NAMALWA (cell line): ENCODE measurements at places on chromosomes 6 and 20.

DNA sequence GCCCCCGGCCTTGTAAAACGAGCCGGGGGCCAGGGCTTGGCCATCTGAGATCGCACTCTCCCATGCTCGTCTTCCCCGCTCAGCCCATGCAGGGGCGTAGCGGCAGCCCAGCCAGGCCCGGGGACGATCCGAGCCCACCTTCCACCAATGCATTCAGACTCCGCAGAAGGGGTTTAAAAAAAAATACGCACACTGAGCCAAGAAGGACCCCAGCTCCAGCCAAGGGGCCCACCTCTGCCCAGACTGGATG, 320 bp downstream of the GSTA4 start:
- no peak for DNase-seq

DNA sequence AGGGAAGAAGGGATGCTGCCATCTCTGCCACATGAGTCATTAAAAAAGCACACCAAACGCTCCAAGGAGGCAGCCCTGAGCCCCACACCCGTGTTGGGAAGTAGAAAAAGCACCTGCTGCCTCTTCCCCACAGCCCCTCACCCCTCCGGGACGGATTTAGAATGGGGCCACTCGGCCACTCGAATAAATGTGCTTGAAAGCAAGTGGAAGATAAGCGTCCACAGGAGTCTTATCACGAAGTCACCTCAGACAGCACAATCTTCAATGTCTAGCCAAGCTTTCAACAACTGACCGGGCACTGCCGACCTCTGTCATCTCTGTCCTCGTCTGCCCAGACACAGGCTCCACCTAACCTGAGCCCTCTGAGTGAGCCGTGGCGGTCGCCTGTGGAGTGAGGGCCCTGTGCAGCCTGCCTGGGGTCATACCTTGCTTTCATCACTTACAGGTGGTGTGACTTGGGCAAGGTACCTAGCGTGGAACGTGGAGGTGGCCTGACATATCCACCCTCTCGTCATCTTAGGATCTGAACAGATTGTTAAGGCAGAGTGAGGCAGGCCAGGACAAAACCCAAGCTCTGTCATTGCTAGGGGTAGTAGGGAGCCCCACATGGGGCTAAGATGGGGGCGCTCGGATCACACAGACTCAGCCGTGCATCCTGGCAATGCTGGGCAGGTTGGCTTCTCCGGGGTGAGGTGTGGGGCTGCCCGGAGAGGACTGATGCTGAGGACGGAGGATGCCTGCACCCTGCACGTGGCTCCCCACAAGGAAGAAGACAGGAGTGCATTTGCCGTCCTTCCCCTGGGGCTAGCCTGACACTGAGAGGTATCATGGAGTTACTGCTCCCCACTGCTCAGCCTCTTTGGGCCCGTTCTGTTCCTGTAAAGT, 34.8 kb downstream of the PSMG4 start:
- DNase-seq = no peak

- DNase-seq = no peak
Measured at GRCh38 chr6:22328474-22328873, 31.6 kb upstream of the PRL start.

DNA sequence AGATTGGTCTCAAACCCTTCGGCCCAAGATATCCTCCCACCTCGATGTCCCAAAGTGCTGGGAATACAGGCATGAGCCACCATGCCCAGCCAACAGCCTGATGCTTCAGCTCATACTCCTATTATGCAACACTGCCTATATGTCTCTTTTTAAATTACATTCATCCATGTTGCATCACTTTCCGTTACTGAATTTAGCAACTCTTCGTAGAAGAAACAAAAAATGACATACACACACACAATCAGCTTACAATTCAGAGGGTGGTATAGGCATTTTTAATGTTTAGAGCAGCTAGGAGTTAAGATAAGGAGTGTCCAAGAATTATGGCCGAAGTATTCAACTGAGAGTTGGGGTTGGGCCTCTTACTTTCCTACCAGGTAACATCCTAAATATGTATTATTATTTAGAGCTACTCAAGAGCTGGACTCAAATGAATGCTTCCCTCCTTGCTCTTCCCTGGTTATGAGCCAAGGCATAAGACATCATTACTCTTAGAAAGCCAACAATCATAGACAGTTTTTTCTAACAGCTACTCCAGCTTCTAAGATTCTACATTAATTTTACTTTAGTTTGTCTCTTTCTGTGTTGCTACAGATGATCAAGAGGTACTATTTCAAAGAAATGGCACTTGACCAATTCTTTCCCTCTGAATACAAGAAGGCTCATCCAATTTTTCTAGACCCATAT, 62.0 kb upstream of the BMP5 start:
- no peak for DNase-seq

DNA sequence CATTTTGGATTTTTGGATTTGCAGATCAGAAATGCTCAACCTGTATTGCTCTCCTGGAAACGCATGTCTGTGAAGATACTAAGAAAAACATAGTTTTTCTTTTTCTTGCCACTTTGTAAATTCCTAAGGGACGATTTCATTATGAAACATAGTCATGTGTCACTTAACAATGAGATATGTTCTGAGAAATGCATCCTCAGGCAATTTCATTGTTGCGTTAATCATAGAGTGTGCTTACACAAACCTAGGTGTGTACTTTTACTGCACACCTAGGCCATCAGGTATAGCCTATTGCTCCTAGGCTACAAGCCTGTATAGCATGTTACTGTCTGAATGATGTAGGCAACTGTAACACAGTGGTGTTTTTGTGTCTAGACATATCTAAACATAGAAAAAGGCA, 13.4 kb upstream of the THEMIS start:
- no peak for DNase-seq

DNA sequence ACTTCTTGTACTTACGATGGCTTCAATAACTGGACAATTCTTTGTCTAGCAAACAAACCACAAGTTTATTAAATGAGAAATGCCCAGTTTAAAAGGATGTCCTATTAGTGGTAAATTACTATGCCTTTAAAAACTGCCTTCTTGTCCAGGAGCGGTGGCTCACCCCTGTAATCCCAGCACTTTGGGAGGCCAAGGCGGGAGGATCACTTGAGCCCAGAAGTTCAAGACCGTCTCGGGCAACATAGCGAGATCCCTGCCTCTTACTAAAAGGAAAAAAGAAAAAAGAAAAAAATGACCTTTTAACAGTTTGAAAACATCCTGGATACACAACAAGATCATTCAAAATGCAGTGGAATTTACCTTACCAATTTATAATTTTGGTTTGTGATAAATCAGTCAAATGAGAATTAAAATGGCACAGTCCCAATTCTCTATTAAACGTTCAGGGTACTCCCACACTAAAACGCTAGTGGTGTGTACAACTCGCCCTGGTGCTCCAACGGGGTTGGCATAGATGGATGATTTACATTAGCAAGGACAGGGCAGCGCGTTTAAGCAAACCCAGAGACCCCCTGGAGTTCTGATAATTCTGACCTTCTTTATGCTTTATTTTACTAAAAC, 2.3 kb downstream of the ZBTB2 start:
- no peak for DNase-seq

GRCh38 chr20:15654208-15654649, 919.0 kb downstream of the KIF16B start:
- peak; percentile 82 for DNase-seq
